Tongue (tissue), 3 donors: ENCODE measurements at places on chromosomes 3 and 15.

DNA sequence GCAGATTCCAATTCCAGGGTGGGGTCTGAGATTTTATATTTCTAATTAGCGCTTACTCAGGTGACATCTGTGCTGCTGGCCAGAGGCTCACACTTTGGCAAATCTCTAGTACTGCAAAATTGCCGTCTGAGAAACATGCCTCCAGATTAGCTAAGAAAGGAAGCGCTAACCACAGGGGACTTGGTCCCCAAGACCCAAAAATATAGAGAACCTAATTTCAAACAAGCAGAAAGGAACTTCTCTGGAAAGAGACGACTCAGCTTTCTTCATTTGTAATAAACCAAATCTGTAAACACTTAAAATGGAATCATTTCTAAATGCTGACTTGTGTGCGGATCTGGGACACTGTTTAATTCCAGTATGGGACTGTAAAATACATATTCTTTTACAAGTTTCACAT, 55.7 kb downstream of the B3GNT5 start:
- DNase-seq = no peak

DNA sequence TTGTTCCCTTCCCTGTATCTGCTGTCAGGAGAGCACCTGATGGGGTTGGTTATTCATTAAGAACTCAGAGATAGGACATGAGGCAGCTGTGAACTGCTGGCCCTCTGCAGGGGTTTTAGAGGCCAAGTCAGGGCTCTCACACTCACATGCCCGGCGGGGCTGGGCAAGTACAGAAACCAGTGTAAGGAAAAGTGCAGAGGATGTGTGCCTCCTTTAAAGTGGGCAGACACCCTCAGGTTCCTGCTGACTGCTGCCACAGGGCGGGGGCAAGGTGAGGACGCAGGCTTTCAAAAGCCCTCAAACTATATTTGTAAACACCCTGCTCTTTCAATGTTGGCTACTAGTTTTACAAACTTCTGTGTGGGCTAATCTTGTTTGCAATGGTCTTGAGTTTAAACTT, 22.4 kb downstream of the CXCR6 start:
- DNase-seq = no peak

DNA sequence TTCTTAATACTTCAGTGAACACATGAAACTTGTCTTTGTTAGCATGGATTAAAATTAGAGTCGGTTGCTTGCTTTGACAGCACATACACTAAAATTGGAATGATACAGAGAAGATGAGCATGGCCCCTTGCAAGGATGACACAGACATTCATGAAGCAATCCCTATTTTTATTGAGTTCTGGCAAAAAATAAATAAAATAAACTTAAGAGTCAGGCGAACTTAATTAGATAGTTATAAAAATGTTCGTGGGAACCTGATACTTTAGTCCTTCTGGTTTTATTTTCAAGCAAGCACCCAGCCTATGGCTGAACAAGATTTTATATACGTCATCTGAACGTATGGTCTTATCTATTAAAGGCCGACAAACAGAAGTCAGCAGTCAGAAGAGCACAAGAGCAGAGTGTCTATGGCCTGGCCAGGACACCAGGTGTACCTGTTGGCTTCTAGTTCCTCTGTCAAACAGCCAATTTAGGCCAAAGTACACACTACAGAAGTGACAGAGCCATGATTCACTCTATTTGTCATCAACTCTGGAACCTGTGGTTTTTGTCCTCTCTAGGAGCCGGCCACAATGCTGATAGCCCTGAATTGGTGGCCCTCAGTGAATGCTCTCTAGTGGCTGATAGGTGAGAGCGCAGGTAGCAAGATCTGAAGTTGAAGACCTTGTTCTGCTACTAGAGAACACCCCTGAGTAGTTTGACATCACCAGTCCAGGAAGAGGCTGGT, 64.3 kb downstream of the LEO1 start:
- no peak for DNase-seq

- no peak for DNase-seq
Observed at GRCh38 chr3:134075568-134075825, 45.8 kb upstream of the SLCO2A1 start.

DNA sequence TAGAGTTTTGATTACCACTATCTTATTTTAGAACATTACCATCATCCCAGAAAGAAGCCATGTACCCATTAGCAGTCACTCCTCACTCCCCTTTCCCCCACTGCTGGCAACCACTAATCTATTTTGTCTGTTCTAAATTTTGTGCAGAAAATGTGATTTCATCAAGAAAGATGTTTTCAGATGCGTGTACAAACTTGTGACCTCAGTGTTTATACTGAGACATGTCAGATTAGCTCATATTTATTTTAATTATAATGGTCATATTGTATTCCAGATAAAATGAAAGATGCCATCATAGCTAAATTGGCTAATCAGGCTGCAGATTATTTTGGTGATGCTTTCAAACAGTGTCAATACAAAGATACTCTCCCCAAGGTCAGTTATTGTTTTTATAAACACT, 27.8 kb downstream of the PDCD6IP start:
- DNase-seq = no peak

DNA sequence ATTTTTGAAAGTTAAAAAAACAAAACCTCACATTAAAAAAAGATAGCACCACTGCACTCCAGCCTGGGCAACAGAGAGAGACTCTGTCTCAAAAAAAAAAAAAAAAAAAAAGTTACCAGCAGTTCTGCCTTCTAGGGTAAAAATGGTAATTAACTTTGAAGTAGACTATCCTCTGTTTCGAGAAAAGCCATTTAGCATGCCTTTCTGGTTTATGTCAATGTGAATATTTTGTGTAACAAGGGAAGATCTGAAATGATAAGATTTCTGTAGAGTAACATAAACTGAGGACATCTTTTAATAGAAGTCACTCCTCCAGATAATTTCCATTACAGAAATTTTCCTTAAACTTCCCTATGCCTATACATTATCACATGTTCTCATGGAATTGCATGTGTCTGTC, 203.2 kb upstream of the GAP43 start:
- no peak for DNase-seq

GRCh38 chr3:37064747-37065146, 71.4 kb downstream of the MLH1 start:
- no peak for DNase-seq

GRCh38 chr3:188746291-188746783, 425.4 kb upstream of the TPRG1 start:
- DNase-seq = no peak

DNA sequence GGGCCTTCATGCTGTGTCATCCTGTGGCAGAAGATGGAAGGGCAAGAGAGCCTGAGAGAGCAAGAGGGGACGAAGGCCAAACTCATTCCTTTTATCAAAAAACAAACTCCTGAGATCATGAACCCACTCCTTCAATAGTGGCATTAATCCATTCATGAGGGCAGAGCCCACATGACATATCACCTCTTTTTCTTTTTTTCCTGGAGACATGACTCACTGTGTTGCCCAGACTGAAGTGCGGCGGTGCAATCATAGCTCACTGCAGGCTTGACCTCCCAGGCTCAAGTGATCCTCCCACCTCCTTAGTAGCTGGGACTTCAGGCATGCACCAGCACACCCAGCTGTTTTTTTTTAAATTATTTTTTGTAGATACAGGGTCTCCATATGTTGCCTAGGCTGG, 92.0 kb upstream of the RNU6-1 start:
- no peak for DNase-seq
